ENCODE measurements at places on chromosomes 6 and 20. TPM values are rescaled to one million over a fixed set of nuclear protein-coding genes. Genes with fewer than 3 reads are reported as not detected.

The STX7 gene
- total RNA-seq = 47.7 TPM

The WFDC12 gene
- total RNA-seq = not detected

The CST4 gene
- not detected for total RNA-seq

The HDGFL1 gene
- not detected for total RNA-seq

The TGM3 gene
- total RNA-seq = not detected

The UBE2C gene
- total RNA-seq = 18.9 TPM

The KCNK15 gene
- not detected for total RNA-seq

Data from vein endothelial cell (primary cell).